ENCODE measurements at places on chromosomes 12 and 14.
A peak's percentile ranks its signal among the peaks of the same experiment; 100 is the strongest.

GRCh38 chr12:13203034-13203922 lies 6.8 kb downstream of the EMP1 start:
- DNase-seq, result peak; percentile 50

DNA sequence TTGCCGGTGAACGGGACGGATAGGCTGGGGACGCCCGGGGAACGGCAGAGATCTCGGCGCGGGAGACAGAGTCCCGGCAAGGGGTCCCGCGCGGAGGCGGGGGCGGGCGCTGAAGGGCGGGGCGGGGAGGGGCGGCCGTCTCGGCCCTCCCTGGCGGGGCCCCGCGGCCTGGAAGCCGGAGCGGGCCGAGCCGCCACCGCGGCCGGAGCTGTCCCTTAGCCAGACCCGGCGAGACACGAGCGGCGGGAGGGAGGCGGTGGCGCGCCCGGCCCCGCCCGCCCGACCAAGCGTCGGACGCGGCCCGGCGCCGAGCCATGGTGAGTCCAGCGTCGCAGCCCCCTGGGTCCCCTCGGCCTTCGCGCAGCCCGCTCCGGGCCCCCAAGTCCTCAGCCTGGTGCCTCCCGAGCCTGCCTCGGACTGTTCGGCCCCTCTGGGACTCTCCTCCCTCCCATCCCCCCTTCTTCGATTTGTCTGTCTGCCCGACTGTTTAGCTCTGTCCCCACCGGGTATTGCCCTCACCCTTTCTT lies at the start of gene ARHGEF40:
TSS of gene ARHGEF40 (plus strand) at position 222 of the 527 bp plus-strand sequence. CDS start at position 315, 93 bp downstream.
- peak; percentile 41 for DNase-seq

DNA sequence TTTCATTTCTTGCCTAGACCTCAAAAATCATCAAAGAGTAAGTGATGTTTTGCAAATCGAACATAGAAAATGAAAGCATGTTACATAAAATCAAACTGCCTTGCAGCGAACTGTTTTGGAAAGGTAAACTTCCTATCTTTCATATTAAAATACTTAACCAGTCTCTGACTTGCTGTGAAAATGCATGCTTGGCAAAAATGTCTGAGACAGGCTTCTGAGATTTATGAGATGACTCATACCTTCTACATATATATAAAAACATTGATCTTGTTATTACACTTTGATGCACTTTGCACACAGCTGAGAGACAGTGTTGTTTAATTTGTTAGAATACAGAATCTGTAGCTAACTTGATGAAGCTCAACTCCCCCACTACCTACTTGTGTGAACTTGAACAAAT lies 179.1 kb downstream of the KITLG start:
- DNase-seq, result no peak

DNA sequence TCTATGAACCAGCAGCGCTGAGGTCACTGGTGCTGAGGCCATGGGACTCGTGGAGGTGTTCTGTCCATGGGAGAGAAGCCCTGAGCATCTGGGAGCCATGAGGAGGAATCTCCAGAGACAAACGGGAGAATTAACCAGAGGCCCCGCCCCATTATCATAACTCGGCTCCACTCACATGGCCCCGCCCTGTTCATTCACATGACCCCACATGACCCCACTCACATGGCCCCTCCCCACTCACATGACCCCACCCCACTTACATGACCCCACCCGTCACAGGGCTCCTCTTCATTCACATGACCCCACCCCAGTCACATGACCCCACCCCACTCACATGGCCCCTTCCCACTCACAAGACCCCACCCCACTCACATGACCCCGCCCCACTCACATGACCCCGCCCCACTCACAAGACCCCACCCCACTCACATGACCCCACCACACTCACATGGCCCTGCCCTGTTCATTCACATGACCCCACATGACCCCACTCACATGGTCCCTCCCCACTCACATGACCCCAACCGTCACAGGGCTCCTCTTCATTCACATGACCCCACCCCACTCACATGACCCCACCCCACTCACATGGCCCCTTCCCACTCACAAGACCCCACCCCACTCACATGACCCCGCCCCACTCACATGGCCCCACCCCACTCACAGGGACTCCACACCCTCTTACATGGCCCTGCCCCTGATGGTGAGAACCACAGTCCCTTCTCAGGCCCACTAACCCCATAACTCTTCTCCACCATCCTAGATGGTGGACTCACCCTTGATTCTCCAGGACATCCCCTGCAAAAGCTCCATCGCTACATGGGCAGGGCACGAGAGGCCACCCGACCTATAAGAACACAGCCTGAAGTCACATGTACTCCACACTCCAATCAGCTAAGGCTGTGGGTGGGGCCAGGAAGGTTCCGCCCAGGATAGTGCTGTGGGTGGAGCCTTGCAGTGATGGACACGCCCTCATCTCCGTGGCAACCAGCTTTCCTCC lies 151.1 kb upstream of the SFSWAP start:
- DNase-seq, result peak; percentile 37

GRCh38 chr14:99995700-99996356 lies 69.4 kb upstream of the EVL start:
- DNase-seq, result peak; percentile 80

- DNase-seq, result no peak
Measured at GRCh38 chr14:68364792-68365192, 428.1 kb downstream of the ZFP36L1 start.

DNA sequence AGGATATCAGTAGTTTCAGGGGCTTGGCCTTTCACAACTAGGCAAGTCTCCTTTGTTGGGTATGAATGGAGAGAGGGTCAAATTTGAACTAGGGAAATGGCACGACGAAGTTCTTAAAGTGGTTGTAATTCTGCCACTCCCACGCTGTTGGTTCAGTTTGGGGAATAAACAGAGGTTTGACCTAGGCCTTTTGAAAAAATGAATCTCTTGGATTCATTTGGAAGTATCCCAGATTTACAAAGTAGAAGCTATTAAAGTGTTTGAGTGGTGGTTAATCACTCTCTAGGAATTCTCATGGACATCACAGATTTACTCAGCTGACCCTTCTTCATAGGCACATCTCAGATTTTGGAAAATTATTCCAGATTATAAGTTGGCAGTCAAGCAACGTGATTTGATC lies 14.8 kb downstream of the BATF start:
- no peak for DNase-seq

GRCh38 chr14:23704890-23705289 lies 68.7 kb downstream of the DHRS2 start:
- DNase-seq, result peak; percentile 31

DNA sequence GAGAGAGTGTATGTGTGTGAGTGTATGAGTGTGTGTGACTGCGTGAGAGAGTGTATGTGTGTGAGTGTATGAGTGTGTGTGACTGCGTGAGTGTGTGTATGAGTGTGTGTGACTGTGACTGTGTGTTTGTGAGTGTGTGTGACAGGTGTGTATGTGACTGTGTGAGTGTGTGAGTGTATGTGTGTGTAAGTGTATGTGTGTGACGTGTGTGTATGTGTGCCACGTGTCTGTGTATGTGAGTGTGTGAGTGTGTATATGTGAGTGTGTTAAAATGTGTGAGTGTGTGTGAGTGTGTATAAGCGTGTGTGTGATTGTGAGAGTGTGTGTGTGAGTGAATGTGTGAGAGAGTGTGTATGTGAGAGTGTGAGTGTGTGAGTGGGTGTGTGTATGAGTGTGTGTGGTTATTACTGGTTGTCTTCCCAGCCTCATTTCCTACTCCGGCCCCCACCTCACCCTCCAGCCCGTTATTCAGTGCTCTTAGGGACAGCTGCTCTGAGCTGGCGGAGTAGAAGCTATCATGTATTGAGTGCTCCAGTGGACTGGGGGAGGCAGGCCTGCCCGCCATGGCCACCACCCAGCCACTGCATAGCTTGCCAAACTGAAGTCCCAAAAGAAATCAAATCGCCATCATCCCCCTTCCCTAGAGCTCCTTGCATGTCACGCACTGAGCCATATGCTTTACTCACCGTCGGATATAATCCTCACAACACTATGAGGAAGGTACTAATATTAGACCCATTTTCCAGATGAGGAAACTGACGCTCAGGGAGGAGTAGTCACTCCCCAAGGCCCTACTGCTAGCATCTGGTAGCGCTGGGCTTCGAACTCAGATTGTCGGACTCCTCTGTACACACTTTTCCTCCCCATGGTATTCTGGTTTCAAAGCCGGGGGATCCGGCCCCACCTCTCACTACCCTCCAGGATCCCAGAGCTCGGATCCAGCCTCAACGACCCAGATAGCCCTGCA lies 10.3 kb upstream of the MYL2 start:
- no peak for DNase-seq

DNA sequence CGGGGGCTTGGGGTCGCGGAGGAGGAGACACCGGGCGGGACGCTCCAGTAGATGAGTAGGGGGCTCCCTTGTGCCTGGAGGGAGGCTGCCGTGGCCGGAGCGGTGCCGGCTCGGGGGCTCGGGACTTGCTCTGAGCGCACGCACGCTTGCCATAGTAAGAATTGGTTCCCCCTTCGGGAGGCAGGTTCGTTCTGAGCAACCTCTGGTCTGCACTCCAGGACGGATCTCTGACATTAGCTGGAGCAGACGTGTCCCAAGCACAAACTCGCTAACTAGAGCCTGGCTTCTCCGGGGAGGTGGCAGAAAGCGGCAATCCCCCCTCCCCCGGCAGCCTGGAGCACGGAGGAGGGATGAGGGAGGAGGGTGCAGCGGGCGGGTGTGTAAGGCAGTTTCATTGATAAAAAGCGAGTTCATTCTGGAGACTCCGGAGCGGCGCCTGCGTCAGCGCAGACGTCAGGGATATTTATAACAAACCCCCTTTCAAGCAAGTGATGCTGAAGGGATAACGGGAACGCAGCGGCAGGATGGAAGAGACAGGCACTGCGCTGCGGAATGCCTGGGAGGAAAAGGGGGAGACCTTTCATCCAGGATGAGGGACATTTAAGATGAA lies 630 bp downstream of the FOS start:
- peak; percentile 74 for DNase-seq
